Cortex of kidney (tissue), 1 donor: ENCODE measurements at places on chromosomes 12 and 14.

- no peak for DNase-seq
Measured at GRCh38 chr12:13887779-13888388, 93.5 kb downstream of the GRIN2B start.

- DNase-seq = no peak
Measured at GRCh38 chr14:64303471-64303917, 9.3 kb upstream of the ESR2 start.

DNA sequence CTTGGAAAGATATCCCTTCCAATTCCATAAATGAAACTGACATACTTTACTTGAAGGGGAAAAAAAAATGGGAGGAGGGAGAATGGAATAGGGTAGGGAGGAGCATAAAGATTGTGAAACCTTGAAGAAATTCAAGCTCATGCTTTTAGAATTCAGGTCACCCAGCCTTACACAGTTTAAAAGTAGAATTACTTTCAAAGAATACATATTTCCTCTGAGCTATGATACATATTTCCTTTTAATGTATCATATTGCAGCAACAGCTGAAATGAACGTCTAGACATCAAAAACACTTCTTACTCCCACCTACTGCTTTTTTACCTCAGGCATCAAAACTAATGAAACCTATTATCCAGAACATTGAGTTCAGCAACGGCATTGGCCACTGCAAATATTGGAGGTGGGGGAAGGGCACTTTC is 156.0 kb downstream of the MED13L start:
- DNase-seq = no peak

GRCh38 chr14:75428230-75429104 is 645 bp downstream of the JDP2 start:
- no peak for DNase-seq

DNA sequence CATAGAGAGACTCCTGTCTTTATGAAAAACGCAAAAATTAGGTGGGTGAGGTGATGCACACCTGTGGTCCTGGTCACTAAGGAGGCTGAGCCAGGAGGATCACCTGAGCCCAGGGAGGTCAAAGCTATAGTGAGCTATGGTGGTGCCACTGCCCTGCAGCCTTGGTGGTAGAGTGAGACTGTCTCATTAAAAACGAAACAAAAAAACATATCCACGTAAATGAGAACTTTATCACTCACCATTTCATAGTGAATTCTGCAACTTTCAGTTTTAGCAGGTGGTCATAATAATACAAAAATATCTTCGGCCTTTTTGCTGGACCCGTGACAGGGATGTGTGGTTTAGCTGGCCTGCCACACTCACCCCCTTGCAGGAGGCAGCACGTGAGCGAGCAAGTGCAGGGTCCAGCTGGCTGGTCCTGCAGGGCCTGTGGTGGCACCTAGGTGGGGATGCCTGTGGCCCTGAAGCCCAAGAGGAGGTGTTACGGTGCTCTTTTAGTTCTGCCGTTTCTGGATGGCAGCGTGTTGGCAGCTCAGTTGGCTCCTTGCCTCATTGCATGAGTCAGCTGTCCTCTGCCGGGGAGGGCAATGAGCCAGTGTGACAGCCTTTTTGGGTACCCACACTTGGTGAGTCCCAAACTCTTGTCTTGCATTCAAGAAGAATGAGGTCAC is 1330.7 kb upstream of the TMEM132C start:
- DNase-seq = no peak

GRCh38 chr14:39568809-39569538 is 136.7 kb upstream of the FBXO33 start:
- DNase-seq = no peak

DNA sequence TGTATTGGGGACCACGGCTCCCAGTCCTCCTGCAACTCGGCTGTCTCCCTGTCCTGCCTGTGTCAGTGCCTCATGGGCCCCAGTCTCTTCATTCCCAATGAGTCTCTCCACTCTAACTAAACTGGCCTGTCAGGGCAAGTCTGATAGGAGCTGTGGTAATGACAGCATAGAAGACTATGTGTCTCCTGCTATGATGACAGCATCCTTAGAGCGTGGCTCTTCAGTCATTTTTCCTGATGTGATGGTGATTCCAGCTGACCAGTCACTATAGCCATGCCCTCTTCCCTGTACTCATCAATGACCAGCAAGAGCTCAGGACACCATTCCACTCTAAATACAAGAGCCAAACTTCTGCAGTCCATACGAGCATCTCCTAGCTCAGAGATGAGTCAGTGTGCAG is 339.8 kb downstream of the PCNX1 start:
- no peak for DNase-seq

DNA sequence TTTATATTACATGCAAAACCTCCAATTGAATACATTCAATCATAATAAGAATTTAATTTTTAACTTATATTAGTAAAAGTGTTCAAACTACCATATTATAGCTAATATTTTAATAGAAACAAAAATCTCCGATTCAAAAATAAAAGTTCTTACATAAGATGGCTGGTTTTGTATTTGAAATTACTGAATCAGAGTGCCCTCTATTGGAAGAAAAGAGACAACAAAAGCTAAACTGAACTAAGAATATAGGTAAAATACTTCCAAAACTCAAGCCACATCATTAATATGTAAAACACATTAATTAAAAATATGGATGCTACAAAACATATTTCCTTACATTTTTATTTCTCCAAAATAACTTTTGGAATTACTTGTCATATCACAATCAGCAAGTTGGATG is 120.3 kb downstream of the GARIN6 start:
- no peak for DNase-seq

- DNase-seq = no peak
Measured at GRCh38 chr12:106564678-106565329, 18.0 kb upstream of the RFX4 start.

GRCh38 chr14:57712698-57713097 is 153.2 kb downstream of the SLC35F4 start:
- no peak for DNase-seq

DNA sequence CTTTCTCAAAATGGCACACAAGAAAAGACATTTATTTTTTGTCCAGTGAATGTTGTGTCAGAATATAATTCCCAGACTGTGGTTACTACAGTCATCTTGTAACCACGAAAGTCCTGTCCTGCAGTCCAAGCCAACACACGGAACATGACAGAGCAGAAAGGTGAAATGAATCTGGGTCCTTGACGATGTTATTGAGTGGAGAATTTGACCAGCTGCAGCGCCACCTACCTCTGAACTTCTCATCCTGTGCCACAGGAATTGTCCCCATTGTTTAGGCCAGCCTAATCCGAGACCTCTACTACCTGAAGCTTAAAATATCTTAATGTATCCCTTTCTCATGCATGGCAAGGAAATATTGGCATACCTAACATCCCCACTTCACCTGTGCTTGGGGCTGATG is 64.1 kb upstream of the OTX2 start:
- no peak for DNase-seq

DNA sequence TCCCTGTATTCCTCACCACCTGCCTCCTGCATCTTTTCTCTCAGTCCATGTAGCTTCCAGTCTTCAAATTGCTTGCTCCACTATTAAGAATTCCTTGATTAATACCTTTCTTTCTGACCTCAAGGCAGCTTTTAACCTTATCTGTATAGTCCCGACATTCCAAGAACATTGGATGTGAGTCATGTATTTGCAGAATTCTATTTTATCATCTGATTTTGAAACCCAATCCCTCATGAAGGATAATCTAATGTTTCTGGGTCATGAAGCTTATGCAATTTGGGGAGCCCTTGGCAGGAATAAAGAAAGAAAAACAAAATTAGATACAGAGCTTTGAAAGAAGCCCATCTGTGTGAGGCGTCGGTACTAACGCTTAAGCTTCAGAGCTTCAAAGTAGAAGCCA is 63.4 kb upstream of the CCND2 start:
- DNase-seq = no peak

DNA sequence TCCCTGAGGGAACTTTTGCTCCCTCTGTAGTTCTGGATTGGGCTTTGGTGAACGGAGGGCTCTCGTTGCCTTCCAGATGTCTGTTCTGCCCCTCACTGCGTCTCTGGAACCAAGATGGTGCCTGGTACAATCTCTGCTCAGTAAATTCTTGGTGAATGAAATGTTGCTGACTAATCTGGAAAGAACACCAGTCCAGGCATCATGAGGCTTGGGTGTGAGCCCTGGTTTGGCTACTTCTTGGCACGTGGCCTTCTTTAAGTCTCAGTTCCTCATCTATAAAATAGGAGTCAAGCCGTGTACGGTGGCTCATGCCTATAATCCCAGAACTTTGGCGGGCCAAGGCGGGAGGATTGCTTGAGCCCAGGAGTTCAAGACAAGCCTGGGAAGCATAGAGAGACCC is 4.3 kb downstream of the HHIPL1 start:
- no peak for DNase-seq

- DNase-seq = no peak
Measured at GRCh38 chr14:75631453-75631831, 29.2 kb downstream of the ERG28 start.

GRCh38 chr12:93938317-93938716 is 210.1 kb upstream of the PLXNC1 start:
- DNase-seq = no peak

- no peak for DNase-seq
Measured at GRCh38 chr12:79373896-79374499, 316.8 kb downstream of the PAWR start.

DNA sequence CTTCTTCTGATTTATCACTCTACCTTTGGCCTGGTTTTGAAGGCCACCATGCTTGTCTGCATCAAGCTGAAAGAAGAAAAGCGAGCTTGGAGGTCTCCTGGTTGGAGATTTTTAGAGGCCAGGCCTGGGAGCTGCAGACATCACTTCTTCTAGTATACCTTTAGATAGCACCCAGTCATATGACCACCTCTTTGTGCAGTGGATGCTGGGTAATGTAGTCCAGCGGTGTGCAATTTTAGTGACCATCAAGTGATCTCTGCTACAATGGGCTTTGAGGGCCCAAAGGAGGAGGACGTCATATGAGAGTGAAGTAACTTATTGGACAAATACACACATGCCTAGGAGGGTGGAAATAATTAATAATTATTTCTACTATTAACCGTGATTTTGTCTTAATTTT is 15.2 kb upstream of the WNT5B start:
- no peak for DNase-seq

- no peak for DNase-seq
Measured at GRCh38 chr12:45727980-45728629, 1.4 kb upstream of the ARID2 start.

GRCh38 chr14:56205881-56206280 is 87.7 kb downstream of the PELI2 start:
- no peak for DNase-seq

- no peak for DNase-seq
Measured at GRCh38 chr12:48072266-48072665, 33.6 kb downstream of the SENP1 start.

GRCh38 chr12:72982356-72982755 is 710.2 kb downstream of the TRHDE start:
- DNase-seq = no peak

DNA sequence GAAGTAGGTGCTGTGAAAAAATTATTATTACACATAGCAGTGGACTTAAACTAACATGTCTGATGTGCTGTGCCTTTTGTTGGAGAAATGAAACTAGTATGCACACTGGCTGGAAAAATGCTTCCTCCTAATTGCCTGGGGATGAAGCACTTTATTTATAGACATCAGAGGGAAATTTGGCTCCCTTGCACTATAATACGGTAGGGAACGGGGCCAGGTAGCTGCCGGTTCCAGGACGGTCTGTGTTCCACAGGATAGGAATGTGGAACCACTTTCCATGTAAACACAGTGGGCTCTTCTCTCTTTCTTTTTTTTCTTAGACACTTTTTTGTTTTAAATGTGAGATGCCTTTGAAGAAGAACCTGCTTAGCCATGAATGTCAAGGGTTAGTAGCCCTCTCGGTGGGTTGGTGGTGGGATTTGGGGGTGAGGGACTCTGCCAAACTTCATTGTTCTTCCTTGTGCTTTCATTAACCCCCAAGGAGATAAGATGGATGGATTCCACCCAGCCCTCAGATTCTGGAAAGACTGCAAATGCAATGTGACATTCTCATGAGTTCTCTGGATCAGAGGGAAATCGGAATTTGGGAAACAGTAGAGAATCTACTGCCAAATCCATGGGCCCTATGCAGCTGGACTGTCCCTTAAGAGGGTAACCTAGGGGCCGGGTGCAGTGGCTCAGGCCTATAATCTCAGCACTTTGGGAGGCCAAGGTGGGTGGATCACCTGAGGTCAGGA is 58.0 kb upstream of the GSC start:
- no peak for DNase-seq

- no peak for DNase-seq
Measured at GRCh38 chr12:109115758-109116610, at the start of gene ACACB. Gene ACACB (plus strand): TSS chr12:109116587. CDS start chr12:109139406, 22,819 bp downstream.

- DNase-seq = no peak
Measured at GRCh38 chr12:64400041-64400440, 4.2 kb upstream of the XPOT start.

DNA sequence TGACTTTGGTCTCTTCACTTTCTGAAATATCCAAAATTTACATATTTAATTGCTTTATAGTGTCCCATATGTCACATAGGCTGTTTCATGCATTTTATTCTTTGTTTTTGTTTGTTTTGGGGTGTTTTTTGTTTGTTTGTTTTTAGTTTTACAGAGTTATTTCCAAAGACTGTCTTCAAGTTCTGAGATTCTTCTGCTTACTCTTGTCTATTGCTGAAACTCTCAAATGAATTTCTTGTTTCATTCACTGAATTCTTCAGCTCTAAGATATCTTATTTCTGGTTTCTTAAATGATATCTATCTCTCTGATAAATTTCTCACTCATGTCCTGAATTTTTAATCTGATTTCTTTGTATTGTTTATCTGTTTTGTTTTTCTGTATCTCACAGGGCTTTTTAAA is 412.0 kb upstream of the ATP2B1 start:
- no peak for DNase-seq

DNA sequence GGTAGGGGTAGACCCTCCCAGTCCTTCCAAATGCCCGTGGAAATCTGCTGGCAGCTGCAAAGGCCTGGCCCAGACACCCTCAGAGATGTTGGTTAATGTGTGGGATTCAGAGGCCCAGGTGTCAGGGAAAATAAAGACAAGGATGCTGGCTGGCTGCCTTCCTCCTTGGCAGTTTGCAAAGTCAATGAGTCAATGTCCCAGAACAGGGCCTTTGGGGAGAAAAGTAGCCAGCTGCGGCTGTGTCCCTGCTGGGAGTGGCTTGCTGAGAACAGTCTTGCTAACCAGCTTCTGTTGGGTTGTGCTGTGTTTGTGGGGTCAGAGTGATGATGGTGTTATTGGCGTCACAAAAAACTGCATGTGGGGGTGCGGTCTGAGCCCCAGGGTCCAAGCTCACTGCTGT is 29.2 kb downstream of the GLRX5 start:
- no peak for DNase-seq

DNA sequence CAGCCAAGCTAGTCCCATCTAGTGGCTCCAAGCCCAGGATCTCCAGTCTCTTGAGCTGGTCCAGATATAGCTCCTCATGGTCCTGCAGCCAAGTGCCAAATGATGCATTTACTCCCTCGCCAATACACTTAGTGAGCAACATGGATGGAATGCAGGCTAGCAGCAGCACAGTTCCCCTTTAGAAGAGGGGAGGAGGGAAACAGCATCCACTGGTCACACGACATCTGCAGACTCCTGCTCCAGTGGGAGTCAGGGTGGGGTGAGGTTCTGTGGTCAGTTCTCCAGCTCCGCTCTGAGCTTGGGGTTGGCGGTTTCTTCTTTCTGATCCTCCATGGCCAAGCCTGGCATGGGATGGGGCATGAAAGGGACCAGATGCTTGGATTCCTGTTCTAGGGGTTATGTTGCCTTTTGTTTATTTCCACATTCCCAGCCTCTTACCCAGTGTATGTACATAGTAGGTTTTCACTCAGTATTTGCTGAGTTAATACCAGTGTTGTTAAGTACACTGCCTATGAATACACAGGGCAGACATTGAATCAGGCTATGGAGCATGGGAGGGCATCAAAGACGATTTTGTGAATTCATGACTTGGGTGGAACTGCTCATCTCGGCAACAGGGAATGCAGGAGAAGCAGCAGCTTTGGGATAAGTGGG is 57.3 kb downstream of the GALNT16 start:
- DNase-seq = no peak
